ENCODE measurements at places on chromosomes 3 and 15.

DNA sequence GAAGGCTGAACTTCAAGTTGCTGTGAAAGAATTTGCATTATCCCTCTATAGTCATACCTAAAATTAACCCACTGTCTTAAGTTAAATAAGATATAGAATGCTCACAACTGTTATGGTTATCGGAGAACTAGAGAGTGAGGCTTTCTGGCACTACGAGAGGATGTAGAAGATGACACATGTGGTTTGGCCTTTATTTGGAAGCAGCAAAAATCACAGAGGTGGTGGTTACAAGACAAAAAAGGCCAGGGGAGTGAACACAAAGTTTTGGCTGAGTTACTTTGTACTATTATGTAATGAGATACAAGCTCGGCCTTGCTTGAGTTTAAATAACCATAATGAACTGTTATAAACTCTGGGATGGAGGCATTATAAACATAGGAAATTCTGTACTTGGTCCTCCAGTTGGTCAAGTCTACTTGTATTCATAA, 78.3 kb upstream of the ICE2 start:
- DNase-seq = no peak

DNA sequence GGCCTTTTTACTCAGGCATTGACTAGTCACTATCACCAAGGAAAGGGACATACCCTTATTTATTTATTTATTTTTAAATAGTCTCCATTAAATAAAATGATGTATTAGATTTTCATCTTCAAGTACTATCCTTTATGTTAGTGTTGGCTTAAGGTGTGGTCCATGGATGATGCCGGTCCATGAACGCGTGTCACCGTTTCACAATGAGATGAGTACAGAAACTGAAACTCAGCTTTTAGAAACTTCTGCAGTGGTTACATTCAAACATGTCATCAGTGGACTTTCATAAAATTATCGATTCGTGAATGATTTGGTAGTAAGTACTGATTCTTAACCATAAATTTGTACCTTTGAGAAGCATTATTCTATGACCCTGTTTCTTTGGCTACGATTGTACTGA, 166.6 kb downstream of the SATB1 start:
- DNase-seq = no peak

GRCh38 chr15:42508263-42508690, 12.8 kb downstream of the SNAP23 start:
- DNase-seq = no peak

- no peak for DNase-seq
Measured at GRCh38 chr15:91193378-91193720, 93.3 kb downstream of the SV2B start.

GRCh38 chr15:82072926-82073537, 27.2 kb upstream of the MEX3B start:
- DNase-seq = no peak

DNA sequence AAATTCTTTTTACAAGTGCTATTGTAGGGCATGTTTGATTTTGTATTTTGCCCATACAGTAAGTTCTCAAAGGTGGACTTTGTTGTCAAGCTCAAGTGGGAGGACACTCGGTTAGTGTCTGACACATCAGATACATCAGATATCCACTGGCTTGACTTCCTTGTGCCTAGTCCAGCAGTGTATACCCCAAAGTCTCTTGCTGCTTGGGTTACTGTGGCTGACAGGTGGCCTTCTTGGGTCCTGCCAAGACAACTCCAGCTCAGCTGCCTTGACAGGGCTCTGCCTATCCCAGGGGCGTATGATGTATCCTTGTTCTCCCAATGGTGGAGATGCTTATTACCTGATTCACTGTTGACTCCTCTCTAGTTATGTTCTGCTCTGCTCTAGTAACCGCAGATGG, 214.9 kb downstream of the CBLB start:
- no peak for DNase-seq

- no peak for DNase-seq
Measured at GRCh38 chr15:71596672-71597071, 213.7 kb upstream of the NR2E3 start.

DNA sequence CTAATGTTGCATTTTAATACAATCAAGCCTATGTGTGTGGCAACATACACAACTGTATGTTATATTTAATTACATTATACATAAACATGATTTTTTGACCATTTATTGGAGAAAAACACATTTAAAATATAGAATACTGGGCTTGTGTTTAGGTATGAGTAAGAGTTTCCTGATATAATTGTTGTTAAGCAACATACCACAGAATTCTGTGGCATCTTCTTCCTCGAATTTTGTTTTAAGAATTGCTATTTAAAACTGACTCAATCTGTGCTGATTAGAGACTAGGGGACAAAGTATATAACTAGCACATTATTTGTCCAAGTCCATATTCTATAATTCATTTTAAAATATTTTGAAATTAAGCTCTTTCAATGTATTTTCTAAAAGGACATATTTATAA, 376.8 kb upstream of the THBS1 start:
- no peak for DNase-seq

DNA sequence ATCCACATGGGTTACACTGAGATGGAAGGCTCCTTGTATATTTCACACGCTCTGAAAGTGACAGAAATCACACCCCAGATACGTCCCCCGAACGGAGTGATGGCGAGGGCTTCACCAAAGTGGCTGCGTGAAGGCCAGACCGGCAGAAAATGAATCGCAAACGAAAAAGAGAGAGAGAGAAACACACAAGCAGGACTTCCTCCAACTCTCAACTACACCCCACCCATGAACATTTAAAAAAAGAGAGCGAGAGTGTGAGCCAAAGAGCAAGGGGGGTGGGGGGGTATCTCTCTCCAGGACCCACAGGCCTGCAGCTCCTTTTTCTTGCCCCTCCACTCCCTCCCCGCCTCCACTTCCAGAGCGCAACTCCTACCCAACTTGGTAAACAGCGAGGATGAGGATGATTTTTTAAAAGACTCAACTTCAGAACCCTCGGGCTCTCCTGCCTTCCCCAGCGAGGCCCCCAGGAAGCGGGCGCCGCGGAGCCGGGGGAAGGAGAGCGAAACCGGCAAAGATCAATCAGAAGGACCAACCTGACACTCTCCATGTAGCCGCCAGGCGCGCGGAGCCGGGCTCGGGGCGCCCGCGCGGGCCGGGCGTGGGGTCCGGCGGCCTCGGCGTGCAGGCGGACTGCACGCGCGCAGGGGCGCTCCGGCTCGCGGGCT, 519.1 kb downstream of the FOXP1 start:
- no peak for DNase-seq

GRCh38 chr3:143571548-143571947, 276.7 kb downstream of the SLC9A9 start:
- no peak for DNase-seq

- no peak for DNase-seq
Measured at GRCh38 chr3:101017017-101017416, 23.8 kb upstream of the ABI3BP start.
